ENCODE measurements at places on chromosomes 12 and 14.

GRCh38 chr12:89117448-89118034 lies 234.8 kb downstream of the DUSP6 start:
- DNase-seq = no peak

DNA sequence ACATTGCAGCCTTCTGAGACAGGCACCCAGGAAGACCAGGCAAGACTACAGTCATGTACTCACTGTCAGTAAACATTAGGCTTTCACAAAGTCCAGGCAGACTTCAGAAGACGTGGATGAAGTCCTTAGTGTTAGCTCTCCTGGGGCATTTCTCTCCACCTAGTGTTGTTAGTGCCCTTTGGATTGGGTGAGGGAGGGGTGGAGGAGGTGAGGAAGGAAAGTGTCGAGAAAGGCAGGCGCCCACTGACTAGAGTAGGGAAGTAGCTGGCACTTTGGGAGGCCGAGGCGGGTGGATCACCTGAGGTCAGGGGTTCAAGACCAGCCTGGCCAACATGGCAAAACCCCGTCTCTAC lies 20.2 kb downstream of the TMEM229B start:
- no peak for DNase-seq

- no peak for DNase-seq
Observed at GRCh38 chr12:124902916-124903315, 11.5 kb downstream of the UBC start.

- DNase-seq = no peak
Observed at GRCh38 chr12:75308279-75308678, 21.8 kb downstream of the CAPS2 start.

DNA sequence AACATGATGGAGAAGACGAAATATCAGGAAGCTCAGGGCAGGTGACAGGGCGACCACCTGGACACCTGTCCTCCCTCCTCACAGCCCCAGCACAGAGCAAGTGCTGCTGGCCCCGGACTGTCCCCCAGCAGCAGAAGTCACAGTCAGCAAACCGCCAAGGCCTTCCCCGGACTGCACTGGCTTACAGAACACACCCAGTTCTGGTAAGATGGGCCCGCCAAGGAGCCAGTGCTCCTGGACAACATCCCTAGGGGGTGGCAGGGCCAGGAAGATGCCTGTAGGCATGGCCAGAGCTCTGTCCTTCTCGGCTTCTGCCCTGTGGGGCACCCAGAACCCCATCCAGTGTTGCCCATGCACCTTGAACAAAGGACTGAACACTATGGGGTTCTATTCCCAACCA lies 77.9 kb downstream of the BCL11B start:
- no peak for DNase-seq

DNA sequence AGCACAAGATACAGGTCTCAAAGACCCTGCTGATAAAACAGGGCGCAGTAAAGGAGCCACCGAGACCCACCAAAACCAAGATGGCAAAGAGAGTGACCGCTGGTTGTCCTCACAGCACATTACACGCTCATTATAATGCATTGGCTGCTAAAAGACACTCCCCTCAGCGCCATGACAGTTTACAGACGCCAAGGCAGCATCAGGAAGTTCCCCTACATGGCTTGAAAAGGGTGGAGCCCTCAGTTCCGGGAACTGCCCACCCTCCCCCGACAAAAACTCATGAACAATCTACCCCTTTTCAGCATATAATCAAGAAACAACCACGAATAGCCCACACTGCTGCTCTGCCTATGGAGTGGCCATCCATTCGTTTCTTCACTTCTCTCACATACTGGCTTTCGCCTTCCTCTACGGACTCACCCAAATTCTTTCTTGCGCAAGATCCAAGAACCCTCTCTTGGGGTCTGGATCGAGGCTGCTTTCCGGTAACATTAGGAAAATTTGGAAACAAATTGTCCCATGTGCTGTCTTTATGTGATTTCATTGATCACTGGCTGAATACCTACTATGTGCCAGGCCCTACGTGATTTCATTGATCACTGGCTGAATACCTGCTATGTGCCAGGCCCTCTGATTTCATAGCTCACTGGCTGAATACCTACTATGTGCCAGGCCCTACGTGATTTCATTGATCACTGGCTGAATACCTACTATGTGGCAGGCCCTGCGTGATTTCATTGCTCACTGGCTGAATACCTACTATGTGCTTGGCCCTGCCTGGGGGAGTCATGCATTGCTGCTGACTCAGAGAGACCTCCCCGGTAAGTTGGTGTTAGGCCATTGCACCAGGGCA lies 126.4 kb downstream of the PIWIL1 start:
- DNase-seq = no peak

Measured in fibroblast of gingiva (primary cell).